CD8-positive, alpha-beta memory T cell (primary cell): ENCODE measurements at places on chromosomes 13 and 19.

DNA sequence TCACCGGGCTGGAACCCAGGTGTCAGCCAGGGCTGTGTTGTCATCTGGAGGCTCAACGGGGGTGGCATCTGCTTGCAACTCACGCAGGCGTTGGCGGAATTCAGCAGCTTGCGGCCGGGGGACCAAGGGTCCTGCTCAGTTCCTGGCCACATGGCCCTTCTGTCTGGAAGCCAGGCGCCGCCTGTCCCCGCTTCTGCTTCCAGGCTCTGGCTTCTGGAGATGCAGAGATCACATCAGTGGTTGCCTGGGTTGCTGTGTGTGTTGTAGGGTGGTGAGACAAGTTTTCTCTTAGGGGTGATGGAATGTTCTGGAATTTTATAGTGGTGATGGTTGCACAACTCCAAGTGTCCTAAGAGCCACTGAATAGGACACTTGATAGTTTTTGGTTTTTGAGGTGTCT, 5.0 kb downstream of the ADAT3 start:
- no peaks in the 10 kb centered on the region for H3K27me3 ChIP-seq
- H3K4me1 ChIP-seq, result peaks cover 7% of the 10 kb centered on the region
- no peak overlapping the region for H3K4me3 ChIP-seq
- no peak for DNase-seq
- no peaks in the 10 kb centered on the region for H3K36me3 ChIP-seq

- H3K27ac ChIP-seq, result no peak overlapping the region
- H3K27me3 ChIP-seq, result no peaks in the 10 kb centered on the region
- H3K4me3 ChIP-seq, result no peak overlapping the region
- H3K4me1 ChIP-seq, result no peaks in the 10 kb centered on the region
These were observed 101.9 kb downstream of the TEX29 start for GRCh38 chr13:111422348-111422747.

GRCh38 chr13:112992931-112993680, 24.1 kb downstream of the MCF2L start:
- no peak for DNase-seq
- H3K36me3 ChIP-seq, result no peaks in the 10 kb centered on the region
- H3K27me3 ChIP-seq, result no peaks in the 10 kb centered on the region
- H3K4me3 ChIP-seq, result no peak overlapping the region

- no peaks in the 10 kb centered on the region for H3K36me3 ChIP-seq
- no peak overlapping the region for H3K27ac ChIP-seq
- no peaks in the 10 kb centered on the region for H3K27me3 ChIP-seq
- no peaks in the 10 kb centered on the region for H3K4me1 ChIP-seq
- DNase-seq, result no peak
- no peak overlapping the region for H3K4me3 ChIP-seq
These were observed 233.0 kb upstream of the PRR20A start for GRCh38 chr13:56907766-56908165.

DNA sequence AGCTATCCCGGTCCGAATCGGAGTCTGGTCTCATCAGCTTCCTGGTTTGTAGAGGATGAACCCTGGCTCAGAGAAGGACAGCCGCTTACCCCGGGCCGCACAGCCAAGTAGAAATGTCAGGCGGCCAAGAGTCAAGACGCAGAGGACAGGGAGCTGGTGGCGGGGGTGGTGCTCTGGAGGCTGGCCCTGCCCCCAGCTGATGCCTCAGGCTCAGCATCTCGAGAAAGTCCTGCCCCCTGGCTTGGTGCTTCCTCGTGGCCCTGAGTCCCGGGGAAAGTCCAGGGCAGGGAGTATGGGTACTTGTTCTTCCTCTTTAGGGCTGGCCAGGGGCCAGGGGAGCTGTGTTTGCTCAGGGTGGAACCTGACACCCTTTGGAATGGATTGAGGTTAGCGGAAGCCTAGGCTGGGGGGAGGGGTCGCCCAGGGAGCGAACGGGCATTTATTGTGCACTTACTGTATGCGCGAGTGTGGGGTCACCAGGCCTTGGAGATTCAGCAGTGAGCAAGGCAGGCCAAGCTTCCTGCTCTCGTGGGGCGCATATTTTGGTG, 2.2 kb downstream of the TJP3 start:
- no peaks in the 10 kb centered on the region for H3K36me3 ChIP-seq
- no peaks in the 10 kb centered on the region for H3K4me1 ChIP-seq
- H3K27ac ChIP-seq, result no peak overlapping the region

GRCh38 chr19:29887442-29887855, 54.6 kb upstream of the URI1 start:
- H3K4me1 ChIP-seq, result no peaks in the 10 kb centered on the region
- H3K4me3 ChIP-seq, result no peak overlapping the region
- H3K27me3 ChIP-seq, result no peaks in the 10 kb centered on the region
- DNase-seq, result no peak
- H3K27ac ChIP-seq, result no peak overlapping the region

- no peaks in the 10 kb centered on the region for H3K4me1 ChIP-seq
- no peak for DNase-seq
- no peaks in the 10 kb centered on the region for H3K36me3 ChIP-seq
- no peak overlapping the region for H3K27ac ChIP-seq
These were observed 155.3 kb upstream of the ZNF507 start for GRCh38 chr19:32189956-32190706.

DNA sequence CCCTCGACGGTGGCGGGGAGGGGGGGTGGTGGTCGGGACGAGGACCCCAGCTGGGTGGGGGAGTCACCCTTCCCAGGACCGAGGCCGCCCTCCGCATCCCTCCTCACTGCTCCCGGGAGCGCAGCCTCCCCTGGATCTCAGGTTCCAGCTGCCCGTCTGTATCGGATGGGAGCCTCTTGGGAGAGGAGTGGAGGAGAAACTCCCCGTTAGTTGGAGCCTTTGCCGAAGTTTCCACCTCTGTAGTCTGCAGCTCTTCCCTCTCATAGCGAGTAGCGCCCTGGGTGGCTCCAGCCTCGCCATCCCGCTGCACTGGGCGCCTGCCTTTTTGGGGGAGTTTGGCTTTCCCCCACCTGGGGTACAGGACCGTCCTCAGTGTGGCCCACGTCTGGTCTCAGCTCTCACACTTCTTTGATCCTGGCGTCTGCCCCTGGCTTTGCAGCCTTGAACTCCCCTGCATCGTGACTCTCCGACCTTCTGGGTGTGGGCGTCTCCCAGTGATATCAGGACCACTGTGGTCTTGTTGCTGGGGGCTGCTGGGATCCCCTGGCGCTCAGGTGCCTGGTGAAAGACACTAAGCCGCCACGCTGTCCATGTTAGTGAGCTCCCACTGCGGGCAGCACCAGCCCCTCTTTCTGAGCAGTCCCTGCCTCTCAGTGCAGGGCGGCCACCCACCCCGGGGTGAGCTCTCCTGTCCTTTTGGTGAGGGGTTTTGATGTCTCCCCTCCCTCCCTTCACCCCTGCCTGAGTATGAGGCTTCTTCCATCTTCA, 1.1 kb downstream of the CNOT3 start:
- peaks cover 15% of the 10 kb centered on the region for H3K36me3 ChIP-seq
- DNase-seq, result no peak
- peaks cover 39% of the 10 kb centered on the region for H3K4me1 ChIP-seq
- no peaks in the 10 kb centered on the region for H3K27me3 ChIP-seq

DNA sequence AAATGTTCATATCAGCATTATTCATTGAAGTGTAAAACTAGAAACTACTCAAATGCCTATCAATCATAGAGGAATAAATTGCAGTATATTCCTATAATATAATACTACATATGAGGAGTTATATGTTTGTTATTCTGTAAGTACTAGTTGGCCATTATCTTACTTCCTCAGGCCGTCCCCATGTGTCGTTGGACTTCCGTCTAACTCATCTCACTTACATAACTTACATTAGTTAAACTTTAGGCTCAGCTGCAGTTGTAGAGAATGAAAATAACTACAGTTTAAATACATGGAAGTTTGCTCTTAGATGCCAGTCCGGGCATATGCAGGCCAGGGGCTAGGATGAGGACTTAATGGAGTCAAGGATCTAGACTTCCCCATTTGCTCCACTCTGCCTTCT, 8.6 kb upstream of the EPSTI1 start:
- no peak overlapping the region for H3K27ac ChIP-seq
- no peak for DNase-seq
- H3K4me3 ChIP-seq, result no peak overlapping the region
- no peaks in the 10 kb centered on the region for H3K4me1 ChIP-seq
- H3K36me3 ChIP-seq, result no peaks in the 10 kb centered on the region

GRCh38 chr13:25872481-25873241, 179.2 kb downstream of the SHISA2 start:
- no peaks in the 10 kb centered on the region for H3K27me3 ChIP-seq
- DNase-seq, result no peak
- no peaks in the 10 kb centered on the region for H3K36me3 ChIP-seq
- H3K4me1 ChIP-seq, result peaks cover 39% of the 10 kb centered on the region
- H3K4me3 ChIP-seq, result no peak overlapping the region

DNA sequence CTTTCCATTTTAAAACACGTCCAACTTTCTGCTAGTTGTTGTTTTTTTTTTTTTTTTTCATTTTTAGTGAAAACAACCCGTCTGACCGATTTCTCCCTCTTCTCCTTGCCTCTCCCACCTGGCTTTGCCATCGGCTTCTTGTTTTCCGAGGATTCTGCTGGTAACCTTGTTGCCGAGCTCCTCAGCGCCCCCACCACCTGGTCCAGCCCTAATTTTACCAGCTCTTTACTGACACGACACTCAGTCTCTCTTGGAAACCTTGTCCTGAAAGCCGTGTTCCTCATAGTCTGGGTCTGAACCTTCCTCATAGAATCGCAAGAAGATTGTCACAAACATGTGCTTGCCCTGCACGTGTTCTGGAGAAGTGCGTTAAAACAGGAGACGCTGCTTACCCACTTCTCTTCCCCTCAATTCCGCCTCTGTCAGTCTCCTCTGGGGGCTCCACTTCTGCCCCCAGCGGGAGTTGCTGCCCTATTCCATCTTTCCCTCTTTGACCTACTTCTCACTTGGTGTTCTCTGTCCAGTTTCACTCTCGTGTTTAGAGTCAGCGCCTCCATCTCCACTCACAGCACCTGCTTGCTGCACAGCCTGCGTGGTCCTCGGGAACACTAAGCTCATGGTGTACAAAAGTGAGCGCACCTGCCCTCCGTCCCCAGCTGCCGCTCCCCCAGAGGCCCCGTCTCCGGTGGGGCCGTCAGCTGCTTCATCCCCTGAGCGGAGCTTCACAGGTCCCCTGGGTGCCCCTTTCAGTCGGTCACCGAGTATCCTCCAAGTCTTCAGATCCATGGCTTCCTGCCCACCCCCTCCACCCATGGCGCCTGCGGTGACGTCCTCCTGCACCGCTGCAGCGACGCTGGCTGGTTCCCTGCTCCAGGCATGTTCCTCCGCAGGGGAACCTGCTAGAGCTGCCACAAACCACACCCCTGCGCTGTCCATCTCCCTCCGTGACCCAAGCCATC, 65.1 kb downstream of the TM9SF2 start:
- DNase-seq, result no peak
- peaks cover 3% of the 10 kb centered on the region for H3K36me3 ChIP-seq
- no peak overlapping the region for H3K27ac ChIP-seq

DNA sequence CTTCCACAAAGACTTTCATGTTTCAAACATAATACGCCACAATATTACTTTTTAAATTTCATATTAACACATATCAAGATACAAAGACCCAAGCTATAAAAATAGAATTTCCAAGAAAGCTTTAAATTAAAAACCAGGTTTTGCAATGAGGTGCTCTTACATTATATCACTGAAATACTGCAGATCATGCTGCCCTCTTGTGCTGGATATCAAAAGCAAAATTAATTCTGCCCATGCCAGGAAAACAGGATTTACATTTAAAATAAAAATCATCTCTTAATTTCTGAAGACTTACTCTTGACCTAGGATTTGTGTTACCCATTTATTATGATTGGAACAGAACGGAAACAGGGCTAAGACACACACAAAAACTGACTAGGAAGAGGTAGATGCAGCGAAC, 145.0 kb downstream of the ABCC4 start:
- no peak overlapping the region for H3K27ac ChIP-seq
- H3K4me3 ChIP-seq, result no peak overlapping the region
- H3K4me1 ChIP-seq, result no peaks in the 10 kb centered on the region
- H3K27me3 ChIP-seq, result no peaks in the 10 kb centered on the region

DNA sequence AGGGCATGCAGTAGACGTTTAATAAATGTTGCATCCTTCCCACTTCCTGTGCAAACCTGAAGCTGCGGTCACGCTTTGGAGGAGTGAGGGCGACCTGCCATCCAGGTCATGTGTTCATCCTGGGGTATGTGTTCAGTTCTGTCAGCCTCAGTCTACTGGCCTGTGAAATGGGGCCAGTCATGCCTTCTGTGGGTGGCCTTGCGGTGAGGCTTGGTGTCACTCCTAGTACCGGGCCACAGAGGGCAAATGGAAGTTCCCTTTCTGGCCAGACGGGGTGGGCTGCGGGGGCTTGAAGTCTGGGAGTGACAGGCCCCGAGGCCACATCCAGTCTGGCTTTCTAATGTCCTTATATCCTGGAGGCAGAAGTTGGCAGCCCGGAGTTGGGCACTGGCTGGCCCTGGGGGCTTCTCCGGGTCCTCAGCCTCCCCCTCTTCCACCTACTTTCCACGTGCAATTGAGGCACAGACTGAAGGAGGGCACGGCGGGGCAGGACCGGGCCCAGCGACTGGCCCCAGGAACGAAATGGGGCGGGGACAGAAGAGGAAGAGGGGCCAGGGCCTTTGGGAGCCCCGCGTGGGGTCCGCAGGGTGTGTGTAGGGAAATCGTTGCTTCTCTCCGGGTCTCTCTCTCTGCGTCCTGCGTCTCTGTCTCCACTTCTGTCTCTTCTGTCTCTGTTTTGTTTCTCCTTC, 11.1 kb downstream of the PDE4A start:
- H3K27ac ChIP-seq, result peak overlapping the region; percentile 85
- peaks cover 45% of the 10 kb centered on the region for H3K4me1 ChIP-seq
- H3K36me3 ChIP-seq, result no peaks in the 10 kb centered on the region

GRCh38 chr13:113045251-113046127, 60.1 kb upstream of the F7 start:
- no peaks in the 10 kb centered on the region for H3K27me3 ChIP-seq
- DNase-seq, result no peak
- no peak overlapping the region for H3K4me3 ChIP-seq
- H3K27ac ChIP-seq, result no peak overlapping the region
- H3K36me3 ChIP-seq, result no peaks in the 10 kb centered on the region
- no peaks in the 10 kb centered on the region for H3K4me1 ChIP-seq

DNA sequence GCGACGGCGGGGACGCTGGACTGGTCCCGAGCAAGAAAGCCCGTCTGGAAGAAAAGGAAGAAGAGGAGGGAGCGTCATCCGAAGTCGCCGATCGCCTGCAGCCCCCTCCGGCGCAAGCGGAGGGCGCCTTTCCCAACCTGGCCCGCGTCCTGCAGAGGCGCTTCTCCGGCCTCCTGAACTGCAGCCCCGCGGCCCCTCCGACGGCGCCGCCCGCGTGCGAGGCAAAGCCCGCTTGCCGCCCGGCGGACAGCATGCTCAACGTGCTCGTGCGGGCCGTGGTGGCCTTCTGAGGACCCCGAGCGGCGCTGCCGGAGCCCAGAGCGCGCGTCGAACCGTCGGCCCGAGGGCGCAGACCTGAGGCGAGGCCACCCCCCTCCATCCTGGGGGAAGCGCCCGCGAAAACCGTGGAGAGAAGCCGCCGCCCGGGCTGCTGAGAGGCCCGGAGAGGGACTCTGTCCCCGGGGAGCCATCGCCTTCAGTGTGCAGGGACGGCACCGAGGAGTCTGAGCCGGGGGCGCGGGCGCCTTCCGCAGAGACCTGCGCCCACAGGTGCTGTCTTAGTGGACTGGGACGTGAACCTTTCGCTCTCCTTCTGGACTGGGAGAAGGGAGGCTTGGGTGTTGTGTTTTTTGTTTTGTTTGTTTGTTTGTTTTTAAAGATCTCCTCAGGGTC, 3.5 kb downstream of the IER2 start:
- H3K27me3 ChIP-seq, result no peaks in the 10 kb centered on the region
- peak; percentile 14 for DNase-seq
- peak overlapping the region; percentile 76 for H3K4me3 ChIP-seq
- H3K4me1 ChIP-seq, result peaks cover 38% of the 10 kb centered on the region
- H3K36me3 ChIP-seq, result peaks cover 9% of the 10 kb centered on the region
